ENCODE measurements at places on chromosomes 1 and 21. TPM values are rescaled to one million over a fixed set of nuclear protein-coding genes. Genes with fewer than 3 reads are reported as not detected.

GRCh38 chr1:110979154-110979553, 15.4 kb upstream of the LRIF1 start:
- no peak for DNase-seq

DNA sequence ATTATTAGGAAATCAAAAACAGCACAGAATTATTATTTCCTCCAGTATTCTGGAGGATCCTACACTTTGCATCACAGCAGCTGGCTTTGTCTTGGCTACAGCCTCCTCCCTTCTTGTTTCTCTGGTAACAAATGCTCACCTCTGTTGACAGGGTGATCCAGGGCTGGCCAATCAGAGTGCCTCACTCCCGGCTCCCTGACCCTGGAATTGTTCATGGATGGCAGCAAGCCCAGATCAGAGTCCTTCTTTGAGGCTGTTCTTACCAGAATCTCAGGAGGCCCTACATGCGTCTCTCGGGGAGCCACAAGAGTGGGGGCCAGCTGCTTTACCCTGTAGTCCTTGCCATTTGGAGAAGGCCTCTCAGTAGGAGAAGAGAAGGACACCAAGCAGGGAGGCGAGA, 48.4 kb upstream of the IGSF5 start:
- DNase-seq: no peak

- DNase-seq: no peak
Measured at GRCh38 chr1:194295685-194296084, 1109.3 kb upstream of the B3GALT2 start.

DNA sequence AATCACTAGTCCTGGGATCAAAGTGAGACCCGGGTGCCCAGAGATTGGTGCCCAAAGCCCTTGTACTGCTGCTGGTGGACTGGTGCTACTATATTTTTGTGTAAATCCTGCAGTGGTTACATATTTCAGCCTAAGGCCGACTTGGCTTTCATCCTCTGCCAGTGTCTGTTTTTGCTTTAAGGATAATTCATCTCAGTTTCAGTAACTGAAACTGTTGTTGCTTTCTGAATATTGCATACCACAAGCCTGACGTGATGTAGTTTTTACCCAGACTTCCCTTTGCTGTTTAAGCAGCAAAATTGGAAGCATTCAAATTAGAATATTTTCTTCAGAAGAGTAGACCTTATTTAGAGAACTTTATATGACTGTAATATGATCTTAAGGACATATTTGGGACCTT, 341.8 kb downstream of the RYR2 start:
- DNase-seq: no peak

DNA sequence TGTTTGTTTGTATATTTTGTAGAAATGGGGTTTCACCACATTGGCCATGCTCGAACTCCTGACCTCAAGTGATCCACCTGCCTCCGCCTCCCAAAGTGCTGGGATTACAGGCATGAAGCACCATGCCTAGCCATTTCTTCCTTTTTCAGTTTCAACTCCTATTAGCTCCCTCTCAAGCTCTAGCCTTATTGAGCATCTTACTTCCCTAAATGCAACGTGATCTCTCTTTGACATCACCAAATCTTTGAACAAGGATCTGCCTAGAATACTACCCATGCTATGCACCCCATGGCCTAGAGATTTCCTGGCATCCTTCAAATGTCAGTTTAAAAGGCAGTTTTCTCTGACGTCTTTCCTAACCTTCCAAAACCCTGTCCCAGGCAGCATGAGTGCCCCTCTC, 91.1 kb upstream of the NR5A2 start:
- no peak for DNase-seq

DNA sequence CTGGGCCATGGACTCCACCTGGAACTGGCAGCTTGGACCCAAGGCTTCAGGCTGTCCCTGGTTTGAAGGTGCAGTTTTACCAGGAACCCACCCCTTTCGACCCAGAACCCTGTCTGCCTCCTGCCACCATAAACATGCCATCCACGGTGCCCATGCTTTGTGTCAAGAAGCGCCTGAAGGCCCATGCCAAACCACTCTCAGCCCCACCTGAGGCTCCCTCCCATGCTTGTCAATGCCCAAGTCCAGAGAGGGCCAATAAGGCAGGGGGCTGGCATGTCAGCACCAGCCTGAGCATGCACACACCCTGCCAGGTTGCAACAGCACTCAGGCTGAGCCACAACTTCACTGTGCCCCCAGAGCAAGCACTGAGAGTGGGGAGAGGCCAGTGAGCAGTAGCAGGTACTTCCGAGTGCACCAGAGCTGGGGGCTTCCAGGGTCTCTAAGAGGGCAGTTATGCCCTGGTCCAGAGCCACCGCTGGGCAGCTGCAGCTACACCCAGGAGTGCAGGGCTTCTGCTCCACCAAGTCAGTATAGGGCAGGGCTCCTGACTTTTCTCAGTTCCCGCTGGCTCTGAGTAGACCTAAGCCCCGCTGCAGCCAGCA, 1256.0 kb downstream of the AMY1C start:
- DNase-seq: no peak

DNA sequence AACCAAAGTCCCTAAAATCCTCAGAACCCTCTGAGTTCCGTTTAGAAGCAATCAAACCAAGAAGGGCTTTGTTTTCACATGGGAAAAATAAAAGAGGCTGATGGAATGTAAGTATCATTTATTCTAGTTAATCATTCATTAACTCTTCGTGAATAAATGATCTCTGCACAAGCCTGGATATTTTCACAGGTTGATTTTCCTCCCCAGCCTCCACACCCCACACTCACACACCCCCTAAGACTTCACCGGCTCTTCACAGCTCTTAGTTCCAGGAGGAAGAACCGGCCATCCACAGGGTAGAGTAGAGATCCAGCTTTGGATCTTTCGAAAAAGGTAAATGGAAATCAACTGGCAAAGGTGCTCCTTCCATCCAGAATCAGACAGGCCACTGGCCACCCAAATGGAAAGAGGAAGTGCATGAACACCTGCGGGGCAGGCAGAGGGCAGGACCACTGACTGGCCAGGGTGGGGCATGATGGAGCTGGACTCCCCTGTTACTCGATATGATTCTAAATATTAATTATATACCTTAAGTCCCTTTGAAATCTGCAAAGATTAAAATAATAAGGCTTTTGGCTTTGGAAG, 10.0 kb downstream of the C1orf198 start:
- DNase-seq: no peak

DNA sequence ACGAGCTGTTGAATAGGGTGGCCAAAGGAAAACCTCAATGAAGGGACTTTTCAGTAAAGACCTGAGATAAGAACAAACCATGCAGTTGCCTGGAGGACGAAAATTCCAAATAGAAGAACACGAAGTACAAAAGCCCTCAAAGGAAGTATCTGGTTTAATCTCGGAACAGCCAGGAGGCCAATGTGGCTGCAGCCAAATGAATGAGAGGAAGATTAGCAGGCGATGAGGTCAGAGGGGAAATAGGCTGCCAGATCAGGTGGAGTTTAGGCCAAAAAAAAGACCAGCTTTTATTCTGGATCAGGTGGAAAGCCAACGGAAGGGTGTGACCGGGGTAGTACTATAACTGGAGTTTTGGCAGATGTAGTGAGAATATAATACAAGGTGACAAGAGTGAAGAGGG, 43.7 kb downstream of the SRSF11 start:
- DNase-seq: no peak

- DNase-seq: no peak
Measured at GRCh38 chr21:31733551-31734149, 1.7 kb upstream of the SCAF4 start.

GRCh38 chr1:158527190-158527815, 26.9 kb downstream of the OR6Y1 start:
- no peak for DNase-seq

GRCh38 chr1:66553846-66554245, 19.9 kb downstream of the SGIP1 start:
- DNase-seq: no peak

DNA sequence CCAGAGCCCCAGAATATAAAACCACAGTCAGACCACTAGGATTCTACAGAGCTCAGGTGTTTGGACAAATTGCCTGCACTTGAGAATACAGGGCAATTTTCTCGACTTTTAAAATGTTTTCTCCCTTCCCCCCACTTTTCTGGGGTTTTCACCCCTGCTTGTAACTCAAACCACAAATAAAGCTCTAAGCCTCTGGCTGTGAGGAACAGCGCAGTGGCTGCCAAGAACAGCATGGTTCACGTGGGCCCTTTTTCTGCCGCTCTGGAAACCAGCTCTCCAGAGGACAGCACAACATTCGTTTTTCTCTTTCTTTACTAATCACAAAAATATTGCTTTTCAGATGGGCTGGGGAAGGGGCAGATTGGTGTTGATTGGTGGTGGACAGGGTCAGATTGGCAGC, 102.2 kb upstream of the JUN start:
- DNase-seq: peak; percentile 46

- no peak for DNase-seq
Measured at GRCh38 chr1:109365642-109366204, 32.0 kb downstream of the SORT1 start.

DNA sequence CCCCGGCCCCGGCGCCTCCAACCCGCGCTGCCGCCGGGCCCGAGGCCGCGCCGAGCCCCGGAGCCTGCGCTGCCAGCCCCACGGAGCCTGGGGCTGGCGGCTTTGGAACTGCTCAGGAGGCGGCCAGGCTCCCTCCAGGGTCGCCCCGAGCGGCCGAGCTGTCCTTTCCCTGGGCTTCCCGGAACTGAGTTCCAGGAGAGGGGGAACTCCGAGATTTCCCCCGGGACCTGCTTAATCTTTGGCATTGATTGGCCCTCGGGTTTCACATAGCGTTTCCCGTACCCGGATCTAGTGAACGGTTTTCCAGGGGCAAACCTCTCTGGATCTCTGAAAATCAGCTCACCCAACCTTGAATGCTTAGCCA, 504 bp downstream of the H6PD start:
- no peak for DNase-seq

Gene C1orf122
- total RNA-seq: 15.4 TPM

- DNase-seq: no peak
Measured at GRCh38 chr1:66244429-66244828, 289.5 kb upstream of the SGIP1 start.

Gene ZNF362
- 23.1 TPM for total RNA-seq

Gene LRRC3
- 3.5 TPM for total RNA-seq

Gene RPTN
- not detected for total RNA-seq

Data from activated naive CD8-positive, alpha-beta T cell treated with anti-CD3 and anti-CD28 coated beads, Interleukin-2, amount 10 ng/mL, durations not matched to agents 7 days and 5 days (primary cell).